Karpas-422 (cell line): ENCODE measurements at places on chromosomes 1 and 21.

GRCh38 chr1:25875856-25876692, 566 bp upstream of the PAQR7 start:
- DNase-seq, result no peak

DNA sequence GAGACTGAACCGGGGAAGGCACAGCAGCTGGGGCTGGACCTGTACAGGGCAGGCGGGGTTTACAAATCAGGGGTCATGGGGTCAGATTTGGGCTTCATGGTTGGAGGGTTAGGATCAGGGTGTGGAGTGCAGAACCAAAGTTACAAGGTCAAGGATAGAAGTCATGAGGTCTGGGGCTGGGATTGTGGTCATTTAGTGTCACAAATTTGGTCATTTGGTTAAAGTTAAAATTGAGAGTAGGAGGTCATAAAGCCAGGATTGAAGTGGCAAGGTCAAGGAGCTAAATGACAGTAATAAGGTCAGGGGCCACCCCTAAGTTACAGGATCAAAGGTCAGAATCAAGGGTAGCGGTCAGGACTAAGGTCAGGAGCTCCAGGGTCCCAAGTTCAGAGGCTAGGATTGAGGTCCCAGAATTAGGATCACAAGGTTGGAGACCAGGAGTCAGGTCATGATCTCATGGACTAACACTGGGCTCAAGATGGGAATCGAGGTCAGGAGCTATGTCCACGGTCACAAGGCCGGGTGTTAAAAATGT, 20.4 kb downstream of the SERINC2 start:
- DNase-seq, result no peak

- no peak for DNase-seq
Observed at GRCh38 chr21:15210235-15210678, 145.5 kb upstream of the NRIP1 start.

DNA sequence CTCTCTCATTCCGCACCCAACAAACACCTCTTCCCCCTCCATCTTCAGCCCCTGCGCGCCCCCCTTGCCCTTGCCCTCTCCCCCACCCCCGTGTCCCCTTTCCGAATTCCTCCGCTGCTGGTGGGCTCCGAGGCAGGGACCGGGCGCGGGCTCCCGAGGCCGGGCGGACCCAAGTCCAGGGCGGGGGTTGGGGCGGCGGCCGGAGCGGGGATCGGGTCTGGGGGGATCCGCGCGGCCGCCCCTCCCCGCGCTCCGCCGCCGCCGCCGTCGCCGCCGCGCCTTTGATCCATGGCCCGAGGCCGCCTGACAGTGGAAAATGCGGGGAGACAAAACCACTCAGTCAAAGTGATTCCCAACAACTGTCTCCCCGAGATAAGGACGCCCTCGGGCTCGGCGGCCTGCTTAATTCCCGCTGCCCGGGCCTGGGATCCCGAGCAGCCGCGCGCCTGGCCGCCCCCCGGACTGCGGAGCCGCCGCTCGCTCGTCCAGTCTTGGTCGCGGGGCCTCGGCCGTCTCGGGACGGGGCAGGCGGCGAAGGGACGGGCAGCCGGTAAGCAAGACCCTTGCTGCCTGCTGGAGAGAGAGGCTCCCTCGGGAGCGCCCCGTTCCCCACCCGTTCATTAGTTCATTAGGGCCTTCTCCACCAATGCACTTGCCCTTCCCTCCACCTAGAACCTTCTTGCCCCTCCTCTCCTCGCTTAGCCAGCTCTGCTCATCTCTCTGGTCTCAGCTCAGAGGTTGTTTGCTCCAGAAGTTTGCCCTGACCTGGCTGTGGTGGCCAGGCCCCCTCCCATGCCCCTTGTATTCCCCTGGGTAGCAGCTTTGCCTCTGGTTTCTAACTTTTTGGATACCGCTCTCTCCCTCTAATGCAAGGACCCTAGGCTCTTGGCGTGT, 86.4 kb downstream of the PAX7 start:
- DNase-seq, result no peak

DNA sequence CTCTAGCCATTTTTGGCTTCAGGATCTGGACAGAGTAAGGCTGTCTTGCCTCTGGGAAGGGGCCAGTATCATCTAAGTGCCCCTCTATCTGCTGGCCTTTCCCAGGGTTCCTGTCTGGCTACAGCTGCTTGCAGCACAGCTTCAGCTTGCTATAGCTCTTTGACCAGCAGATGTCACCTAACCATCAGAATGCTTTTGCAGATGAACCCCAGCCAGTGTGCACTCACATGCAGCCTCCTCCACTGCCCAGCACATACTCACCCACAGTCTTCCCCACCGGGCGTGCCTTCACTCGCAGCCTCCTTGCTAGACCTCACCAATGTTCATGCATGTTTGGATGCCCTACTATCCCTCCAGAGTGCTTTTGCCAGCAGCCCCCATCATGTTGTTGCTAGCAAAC, 769.0 kb downstream of the BRINP3 start:
- DNase-seq, result no peak

DNA sequence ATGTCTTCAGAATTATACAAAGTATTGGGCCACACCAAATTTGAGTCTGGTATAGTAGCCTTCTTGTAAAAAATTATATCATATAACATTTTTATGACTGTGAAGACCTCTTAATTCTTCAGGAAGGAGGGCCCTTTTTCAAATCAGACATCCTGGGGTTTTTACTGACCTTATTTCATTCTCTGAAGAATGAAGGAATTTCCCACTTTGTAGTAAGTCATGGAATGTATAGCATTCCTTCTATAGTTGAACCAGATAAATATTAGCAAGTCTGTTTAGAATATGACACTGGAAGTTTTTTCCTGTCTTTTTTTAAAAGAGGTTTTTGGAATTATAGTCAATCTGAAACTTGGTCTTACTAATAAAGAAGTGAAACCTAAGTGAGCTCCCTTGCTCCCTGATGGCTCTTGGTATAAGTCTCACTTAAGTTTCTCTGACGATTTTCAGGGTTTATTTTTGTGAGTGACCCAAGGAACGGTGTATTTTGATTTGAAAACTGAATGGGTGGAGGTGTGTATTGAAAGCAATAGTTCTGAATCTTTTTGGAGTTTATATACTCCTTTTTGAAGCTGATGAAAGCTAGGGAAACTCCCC, 23.7 kb downstream of the SNX27 start:
- DNase-seq, result peak; percentile 51

DNA sequence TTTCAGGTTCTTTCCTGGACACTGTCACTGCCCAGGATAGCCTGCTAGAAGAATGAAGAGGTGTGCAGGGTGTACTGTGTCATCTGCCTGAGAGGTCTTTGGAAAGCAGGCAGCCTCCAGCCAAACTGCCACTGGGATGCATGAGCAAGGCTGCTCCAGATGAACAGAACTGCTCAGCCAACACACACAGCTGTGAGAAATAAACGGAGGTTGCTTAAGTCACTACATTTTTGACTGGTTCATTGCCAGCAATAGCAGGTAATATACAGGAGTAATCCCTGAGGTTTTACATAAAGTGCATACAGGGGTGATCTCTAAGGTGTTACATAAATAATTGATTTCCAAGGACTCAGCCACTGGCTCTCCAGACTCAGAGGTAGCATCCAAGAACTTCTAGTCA, 516.9 kb downstream of the BRINP3 start:
- no peak for DNase-seq

DNA sequence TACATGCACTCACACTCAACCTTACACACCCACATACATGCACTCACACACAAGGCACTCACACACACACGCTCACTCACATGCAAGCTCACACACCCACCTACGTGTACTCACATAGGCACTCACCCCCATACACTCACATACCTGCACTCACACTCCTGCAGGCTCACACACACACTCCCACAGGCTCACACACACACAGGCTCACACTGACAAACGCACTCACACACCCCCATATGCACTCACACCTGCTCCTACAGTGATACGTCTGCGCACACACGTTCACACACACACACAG, 19.1 kb upstream of the TMEM52 start:
- no peak for DNase-seq

DNA sequence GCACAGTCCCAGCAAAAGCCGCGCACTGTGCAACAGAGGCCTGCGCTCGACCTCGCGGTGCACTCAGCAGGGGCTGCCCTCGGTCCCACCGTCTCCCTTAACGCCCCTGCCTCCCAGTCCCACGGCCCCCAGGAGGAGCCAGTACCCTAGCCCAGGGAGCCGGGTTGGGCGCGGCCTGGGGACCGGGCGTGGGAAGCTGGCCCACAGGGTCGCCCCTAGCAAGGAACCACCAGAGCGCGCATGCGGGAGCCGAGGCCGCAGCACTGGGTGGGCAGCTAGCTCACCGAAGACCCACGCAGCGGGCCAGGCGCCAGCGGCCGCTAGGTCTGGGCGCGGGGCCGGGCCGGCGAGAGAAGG, 21.6 kb upstream of the ZNF678 start:
- no peak for DNase-seq

DNA sequence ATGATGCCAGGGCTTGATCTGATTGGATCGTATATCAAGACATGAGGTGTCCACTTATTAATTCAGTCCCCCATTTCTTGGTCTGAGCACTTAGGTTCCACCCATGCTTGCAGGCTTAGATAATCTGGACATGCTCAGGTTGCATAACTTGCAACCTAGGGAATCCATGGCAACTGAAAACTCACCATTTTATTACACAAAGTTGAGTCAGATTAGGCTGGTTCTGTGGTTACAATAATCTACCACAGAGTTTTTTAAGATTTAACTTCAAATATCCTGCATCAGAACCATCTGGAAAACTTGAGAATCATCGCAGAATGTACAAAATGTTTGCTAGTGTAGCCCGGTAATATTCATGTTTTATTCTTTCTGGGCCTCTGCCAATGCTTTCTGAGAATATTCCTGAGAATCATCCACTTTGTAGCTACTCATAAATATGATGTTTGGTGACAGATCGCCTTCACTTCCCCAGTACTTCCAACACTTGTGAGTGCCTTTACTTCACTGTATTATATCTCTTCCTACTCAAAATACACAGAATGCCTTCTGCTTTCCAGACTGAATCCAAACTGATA, 707.2 kb upstream of the ADAMTS5 start:
- DNase-seq, result no peak

- no peak for DNase-seq
Observed at GRCh38 chr1:228182296-228183030, 16.9 kb downstream of the IBA57 start.
